ENCODE measurements at places on chromosomes 16 and 17.
A peak's percentile ranks its signal among the peaks of the same experiment; 100 is the strongest.

- DNase-seq, result no peak
These were observed 45.8 kb upstream of the CIBAR2 start for GRCh38 chr16:85157813-85158742.

GRCh38 chr17:61294777-61295176 is 104.9 kb upstream of the TBX2 start:
- DNase-seq, result no peak

GRCh38 chr16:27762441-27762840 is 212.5 kb downstream of the KATNIP start:
- DNase-seq, result no peak

DNA sequence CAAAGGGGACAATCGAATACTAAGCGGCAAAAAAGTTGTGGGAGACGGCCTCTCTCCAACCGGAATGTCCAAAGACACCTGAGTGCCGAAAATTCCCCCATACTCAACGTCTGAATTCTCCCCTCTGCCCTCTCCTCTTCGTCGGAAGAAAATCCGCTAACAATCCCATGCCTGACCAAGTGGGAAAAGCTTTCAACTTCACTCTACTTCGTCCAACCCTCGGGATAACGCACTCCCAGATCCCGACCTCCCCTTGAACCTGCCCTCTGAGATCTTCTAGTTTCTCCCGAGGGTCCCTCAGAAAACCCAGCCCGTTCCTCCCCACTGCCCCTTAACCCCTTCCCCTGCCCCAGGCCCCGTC is 961 bp downstream of the AMFR start:
- DNase-seq, result no peak

DNA sequence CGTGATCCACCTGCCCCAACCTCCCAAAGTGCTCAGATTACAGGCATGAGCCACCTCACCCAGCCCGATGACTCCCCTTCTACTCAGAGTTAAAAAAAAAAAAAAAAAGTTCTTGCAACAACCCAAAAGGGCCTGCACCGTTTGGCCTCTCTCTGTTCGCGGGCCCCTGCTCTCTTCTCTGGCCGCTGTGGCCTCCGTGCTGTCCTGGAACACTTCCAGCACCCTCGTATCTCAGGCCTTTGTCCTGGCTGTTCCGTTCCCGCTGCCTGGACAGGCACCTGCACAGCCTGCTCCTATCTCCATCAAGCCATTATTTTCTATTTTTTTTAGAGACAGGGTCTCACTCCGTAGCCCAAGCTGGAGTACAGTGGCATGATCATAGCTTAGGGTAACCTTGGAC is 10.8 kb downstream of the MYO1C start:
- no peak for DNase-seq

DNA sequence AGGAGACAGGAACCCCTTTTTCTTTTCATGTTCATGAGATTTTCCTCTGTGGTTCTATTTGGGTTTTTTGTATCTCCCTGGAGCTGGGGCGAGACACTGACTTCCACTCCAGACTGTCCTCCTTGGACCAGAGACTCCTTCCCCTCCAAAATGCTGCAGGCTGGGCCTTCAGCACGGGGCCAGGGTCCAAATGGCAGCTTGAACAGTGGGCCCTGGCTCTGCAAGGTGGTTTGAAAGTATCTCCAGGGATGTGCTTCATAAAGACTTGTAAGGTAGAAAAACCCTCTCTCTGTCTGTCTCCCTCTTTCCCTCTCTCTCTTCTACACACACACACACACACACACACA is 236.1 kb downstream of the ZNF423 start:
- no peak for DNase-seq

DNA sequence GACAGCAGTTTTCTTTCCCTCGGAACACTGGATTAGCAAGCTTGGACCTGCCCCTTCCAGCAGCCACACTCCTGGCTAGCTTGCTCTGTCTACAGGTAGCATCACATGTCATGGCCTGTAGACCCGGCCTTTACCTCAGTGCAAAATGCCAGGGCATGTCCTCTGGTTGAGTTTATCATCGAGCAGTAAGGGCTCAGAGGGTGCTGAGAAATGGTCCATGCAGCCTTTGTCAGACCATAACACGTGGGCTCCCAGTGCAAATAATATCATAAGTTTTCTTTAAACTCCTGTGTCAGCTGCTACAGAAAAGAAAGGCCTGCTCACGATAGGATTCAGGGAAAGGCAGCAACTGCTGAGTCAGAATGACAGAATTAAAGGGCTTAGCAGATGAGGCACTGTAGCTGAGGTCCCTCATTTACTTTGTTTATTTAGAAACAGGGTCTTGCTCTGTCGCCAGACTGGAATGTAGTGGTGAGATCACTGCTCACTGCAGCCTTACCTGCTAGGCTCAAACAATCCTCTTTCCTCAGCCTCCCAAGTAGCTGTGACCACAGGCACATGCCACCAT is 8.0 kb upstream of the GNA13 start:
- DNase-seq, result no peak

DNA sequence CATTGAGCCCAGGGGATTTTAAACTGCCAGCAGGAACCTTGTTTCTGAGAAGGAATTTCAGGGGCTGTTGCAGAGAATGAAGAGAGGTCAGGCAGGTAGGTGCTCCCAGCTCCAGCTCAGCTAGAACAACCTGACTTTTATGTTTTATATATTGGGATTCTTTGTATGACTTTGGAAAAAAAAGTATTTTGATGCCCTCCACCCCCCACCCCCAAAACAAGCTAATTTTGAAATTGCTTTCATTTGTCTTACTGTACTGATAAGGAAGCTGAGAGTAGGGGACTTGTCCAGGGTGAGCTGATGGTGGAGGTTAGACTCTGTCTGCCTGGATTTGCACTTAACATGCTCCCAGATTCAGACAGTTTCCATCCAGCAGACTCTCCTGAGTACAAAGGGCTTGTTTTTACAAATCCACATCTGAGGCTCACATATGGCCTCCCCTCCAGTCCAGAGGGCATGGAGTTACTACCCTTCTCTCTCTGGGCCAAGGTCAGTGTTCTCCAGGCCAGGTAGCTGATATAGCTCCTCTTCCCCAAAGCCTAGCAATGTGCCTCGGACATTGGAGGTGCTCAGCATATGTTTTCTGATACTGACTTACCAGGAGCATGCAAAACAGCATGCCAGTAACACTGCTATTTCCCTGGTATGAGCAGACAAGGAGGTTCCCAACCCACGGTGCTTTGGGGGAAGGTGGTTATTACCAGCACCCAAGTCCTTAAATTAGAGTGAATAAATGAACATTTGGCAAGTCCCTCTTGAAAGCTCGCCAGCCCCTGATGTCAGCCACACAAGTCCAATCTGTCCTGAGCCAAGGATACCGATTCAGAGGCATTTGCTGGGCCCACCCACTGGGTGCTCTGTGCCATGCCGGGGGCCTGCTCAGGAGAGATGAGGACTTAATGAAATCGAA is 11.3 kb downstream of the STX1B start:
- no peak for DNase-seq

DNA sequence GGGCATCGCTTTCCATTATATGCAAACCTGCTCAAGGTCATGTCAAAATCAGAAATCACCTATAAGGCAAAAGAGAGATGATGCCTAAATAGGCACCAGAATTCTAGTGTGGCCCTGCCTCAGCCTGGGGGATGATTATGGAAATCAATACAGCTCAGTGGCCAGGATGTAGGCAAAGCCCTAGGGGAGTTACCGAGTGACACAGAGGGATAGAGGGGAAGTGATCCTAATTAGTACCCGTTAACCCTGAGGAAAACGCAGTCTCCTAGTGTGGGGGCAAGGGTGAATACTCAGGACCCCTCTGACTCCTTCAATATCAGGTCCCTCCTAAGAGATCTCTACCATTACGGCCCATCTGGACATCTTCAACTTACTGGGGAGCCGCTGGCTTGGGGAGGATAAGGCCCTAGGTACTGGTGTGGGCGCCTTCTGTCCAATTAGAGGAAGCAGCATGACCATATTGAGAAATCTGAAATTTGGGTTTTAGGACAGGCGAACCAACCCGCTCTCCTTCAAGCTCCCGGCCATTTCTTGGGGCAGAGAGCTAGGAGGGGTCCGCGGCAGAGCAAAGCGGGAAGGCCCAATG is 725 bp downstream of the NT5C3B start:
- DNase-seq, result no peak

DNA sequence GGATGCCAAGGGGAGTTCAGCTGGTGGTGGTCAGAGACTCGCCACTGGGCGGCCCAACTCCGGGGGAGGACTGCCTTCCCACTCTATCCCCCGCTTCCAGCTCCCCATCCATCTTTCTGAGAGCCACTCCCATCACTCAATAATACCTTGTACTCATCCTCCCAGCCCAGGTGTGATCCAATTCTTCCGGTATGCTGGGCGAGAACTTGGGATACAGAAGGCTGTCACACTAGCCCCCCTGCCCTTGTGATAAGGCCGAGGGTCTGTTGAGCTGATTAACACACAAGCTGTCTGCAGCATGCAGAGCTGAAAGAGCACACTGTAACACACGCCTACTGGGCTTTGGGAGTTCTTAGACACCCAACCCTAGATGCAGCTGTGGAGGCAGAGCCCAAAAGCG is 460.4 kb upstream of the EEF2KMT start:
- DNase-seq, result no peak

- DNase-seq, result no peak
These were observed 356.5 kb upstream of the CDH8 start for GRCh38 chr16:62392698-62393097.

DNA sequence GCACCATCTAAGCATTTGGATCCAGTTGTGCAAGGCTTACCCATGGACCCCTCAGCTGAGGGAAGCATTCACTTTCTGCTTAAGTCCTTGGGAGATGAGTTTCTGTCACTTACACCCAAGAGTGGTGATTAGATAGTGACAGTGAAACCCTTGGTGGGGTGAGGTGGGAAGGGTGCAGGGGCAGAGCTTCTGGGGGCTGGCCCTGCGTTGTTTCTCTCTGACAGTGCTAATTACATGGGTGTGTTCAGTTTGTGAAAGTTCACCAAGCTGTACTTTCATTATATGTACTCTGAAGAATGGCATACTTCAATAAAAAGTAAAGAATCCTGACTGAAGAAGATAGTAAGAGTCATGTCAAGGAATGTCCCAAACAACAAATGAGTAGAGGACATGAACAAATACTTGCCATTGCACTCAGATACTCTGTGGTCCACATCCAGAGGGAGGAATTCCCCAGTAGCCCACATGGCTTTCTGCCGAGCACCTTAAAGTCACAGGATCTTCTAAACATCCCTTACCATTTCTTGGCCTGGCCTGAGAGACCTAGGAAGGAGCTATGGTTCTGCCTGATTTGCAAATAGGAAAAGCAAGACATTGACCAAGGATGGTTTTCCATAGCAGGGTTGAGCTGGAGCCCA is 8.4 kb downstream of the CHST6 start:
- no peak for DNase-seq

- DNase-seq, result no peak
These were observed 16.0 kb upstream of the RAP1GAP2 start for GRCh38 chr17:2780256-2780655.

GRCh38 chr17:47279062-47279801 is 25.6 kb downstream of the ITGB3 start:
- DNase-seq, result peak; percentile 90

- no peak for DNase-seq
These were observed 5.1 kb downstream of the ETV4 start for GRCh38 chr17:43540821-43541674.

DNA sequence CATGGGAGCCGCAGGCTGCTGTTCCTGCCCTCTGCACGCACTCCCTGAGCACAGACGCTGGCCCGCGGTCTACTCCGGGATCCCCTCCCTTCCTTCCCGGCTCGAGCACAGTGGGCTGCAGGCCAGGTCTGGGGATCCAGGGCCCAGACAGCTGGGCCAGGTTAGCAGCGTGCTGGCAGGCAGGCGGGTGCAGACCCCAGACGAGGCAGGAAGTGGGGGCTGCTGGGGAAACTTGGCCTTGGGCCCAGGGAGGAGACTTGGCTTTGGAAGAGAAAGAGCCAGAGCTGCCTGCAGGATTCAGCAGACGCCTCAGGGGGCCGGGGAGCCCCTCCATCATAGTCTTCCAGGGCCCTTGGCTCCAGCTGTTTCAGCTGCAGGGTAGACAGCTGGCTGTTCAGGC is 30.2 kb upstream of the ABCC3 start:
- no peak for DNase-seq

GRCh38 chr16:82915139-82915824 is 288.5 kb downstream of the CDH13 start:
- DNase-seq, result no peak

DNA sequence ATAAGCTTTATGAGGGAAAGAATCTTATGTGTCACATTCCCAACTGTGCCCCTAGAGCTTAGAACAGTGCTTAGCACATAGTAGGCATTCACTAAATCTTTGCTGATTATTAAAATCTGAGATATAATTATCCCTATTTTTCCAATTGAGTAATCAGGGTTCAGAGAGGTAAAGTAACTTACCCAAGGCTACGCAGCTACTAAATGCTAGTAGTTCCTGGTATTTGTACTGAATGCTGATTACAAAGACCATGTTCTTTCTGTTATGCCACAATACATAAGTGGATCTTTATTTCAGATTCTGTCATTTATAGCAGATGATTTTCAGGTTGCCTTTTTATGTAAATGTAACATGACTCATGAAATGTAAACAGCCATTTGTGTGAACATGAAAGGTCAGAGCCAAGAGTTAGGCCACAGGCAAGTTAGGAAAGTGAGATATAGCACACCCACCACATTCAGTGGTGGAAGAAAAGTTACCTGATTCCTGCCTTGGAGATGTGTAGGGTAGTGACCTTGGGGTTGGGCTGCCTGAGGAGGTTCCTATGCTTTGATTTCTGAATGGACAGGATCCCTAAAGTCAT is 77.2 kb downstream of the FTO start:
- DNase-seq, result peak; percentile 17

DNA sequence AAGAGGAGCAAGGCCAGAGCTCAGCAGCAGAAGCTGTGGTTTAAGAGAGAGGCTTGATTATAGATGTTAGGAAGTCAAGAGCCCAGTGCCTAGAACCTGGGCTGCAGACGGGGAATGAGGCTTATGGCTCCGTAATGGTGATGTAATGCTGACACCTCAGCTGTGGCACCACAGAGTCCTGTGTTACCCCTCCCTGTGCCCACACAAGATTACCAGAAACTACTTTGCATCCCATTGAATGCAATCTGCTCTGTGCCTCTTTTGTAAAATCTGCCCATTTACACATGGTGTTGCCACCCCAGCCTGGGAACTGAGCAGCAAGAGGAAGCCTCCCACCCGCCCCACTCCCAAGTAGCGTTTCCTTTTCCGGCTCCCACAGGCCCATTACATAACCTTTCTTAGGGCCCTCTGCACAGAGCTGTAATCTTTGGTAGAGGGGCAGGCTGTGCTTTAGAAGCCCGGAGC is 57.0 kb downstream of the PITPNC1 start:
- no peak for DNase-seq

- no peak for DNase-seq
These were observed 6.7 kb upstream of the SMIM5 start for GRCh38 chr17:75626496-75627038.

GRCh38 chr16:59259074-59259949 is 525.2 kb upstream of the GOT2 start:
- no peak for DNase-seq
